KBM-7 (cell line): ENCODE measurements at places on chromosomes 4 and X.

DNA sequence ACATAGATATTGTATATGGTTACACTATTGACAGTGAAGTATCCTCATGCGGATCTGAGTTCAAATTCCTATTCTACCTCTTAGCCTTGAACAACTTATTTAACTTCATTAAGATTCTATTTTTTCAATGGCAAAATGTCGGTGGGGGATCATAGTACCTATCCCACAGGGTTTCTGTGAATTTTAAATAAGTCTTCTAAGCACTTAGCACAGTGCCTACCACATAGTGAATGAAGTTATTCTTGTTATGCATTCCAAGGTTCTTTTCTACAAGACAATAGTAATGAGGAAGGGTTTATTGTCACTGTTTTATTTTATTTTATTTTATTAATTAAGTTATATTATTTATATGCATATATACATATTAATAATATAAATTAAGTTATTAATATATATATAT, 8.8 kb upstream of the ENAM start:
- no peak for DNase-seq

- no peak for DNase-seq
Measured at GRCh38 chr4:109721033-109721432, 8.8 kb downstream of the PLA2G12A start.

DNA sequence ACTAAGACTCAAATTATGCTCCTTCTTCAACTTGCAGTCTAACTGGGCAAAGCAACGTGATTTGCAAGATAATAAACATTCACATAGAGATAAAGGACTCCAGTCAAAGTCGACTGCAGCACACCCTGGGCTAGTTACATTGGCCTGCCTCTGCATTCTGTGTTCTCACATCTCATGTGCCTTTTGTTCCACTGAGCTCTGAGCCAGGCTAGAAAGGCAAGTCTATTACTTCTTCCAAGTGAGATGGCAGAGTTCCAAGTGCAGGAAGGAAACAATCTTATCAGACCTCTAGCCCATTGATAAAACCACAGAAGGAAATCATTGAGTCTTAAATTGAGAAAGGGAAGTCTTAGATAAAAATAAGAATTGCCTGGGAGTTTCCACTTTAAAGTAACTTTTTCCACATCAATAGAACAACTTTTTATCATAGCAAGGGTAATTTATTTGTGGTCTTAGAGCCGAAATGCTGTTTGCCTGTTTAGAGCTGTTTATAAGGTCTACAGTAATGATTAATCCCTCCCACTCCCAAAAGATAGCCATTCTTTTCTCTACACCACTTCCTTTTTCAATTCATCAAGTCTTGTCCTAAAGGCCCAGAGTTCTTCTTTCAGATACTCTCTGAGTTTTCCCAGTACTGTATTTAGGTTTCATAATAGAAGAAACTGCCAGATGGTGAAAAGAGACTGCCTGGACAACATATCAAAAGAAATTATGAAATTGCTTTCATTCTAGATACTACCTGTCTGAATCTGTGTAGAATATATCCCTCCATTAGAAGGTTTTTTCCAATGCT, 200.2 kb downstream of the GUCY2F start:
- DNase-seq = peak; percentile 28

- DNase-seq = no peak
Measured at GRCh38 chr4:6577409-6577808, 2.4 kb downstream of the MAN2B2 start.

DNA sequence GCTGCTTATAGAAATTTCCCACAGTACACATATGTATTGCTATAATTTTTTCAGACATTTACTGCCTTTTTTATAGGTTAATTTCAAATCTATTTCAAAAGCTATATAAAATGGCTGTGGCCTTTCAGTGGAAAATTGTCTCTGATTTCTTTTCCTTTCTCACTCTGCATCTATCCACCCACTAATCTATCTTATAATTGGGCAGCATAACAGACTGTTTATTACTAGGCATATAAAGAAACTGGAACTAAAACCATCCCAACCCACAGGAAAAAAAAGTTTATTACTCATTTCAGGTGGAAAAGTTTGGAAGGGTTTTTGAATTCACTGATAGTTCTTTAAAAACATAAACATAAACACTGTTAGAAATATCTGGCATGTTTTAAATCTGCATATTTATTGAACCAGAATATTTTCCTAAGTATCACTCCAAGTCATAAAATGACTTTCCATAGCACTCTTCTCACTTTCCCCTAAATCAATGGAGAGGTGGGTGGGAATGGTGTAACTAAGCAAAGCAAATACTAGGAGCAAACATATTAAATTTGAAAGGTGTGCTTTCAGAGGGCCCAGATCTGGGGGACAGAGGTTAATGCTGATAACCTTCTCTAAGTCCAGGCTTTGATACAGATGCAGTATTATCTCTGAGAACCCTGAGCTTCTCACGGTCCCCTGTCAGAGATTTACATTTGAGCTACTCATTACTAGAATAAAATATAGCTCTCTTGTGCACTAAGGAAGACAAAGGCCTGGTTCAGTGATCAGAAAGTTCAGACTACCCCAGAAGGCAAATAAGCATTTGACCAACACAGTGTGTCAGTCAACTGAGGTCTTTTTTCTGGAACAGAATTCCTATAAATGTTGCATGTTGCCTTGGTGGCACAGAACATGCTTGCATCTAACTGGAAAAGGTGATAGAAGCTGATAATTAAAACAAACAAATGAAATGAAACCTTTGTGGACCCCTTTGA, 328.3 kb downstream of the UNC5C start:
- DNase-seq = no peak

DNA sequence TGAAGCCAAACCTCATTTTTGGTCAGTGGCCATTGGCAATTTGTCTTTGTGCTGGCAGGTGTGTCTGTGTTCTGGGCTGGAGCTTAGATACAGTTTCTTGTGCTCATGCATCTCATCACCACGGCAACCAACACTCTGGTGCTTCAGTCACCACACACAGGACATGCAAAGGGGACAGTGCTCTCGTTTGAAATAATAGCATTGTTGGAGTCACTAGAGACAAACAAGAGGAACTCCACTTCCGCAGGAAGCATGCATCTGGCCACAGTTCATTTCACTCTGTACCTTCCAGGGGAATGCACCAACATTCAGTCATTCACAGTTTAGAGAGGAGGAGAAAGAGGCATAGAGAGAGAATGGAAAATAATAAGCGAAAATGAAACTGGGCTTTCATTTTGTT, 267.4 kb downstream of the ANK2 start:
- no peak for DNase-seq

DNA sequence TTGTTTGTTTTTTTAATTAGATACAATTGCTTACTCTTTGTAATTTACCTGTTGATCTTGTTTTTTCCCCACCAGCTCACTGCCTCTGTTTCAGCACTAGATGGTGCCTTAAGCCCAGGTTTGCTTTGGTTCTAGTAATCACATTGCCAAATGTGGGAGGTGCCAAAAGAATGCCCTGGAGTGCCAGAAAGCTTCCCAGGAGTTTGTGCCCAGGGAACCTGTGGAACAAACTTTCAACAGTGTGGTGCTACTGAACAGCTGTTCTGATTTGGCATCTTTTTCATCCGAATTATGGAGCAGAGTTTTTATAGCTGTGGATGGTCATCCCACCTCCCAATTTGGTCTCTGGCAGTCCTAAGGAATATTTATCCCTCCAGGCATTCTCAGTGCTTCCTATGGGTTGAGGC, 1000.7 kb downstream of the STIM2 start:
- DNase-seq = peak; percentile 2

GRCh38 chrX:71236836-71237235, 13.8 kb downstream of the GJB1 start:
- peak; percentile 34 for DNase-seq

DNA sequence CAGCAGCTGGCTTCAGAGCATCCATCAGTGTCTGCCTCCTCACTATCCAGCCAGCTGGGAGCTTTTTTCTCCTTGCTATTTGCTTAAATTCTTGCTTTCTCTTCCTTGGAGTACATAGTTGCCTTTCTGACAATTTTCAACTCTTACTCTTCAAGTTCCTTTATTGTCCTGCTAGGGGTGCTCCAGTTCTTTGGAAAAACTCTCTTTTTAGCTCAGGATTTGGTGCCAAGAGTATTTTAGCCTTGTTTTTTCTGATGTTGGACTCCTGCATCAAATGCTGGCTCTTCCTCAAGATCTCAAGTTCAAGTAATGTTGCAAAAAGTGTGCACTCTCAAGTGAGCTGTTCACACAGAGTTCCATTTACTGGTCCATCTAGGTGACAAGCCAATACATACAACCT, 126.4 kb downstream of the KDR start:
- DNase-seq = no peak
